ENCODE measurements at places on chromosomes 7 and 10.

GRCh38 chr7:28155019-28155660 lies 25.5 kb downstream of the JAZF1 start:
- peak; percentile 36 for DNase-seq

DNA sequence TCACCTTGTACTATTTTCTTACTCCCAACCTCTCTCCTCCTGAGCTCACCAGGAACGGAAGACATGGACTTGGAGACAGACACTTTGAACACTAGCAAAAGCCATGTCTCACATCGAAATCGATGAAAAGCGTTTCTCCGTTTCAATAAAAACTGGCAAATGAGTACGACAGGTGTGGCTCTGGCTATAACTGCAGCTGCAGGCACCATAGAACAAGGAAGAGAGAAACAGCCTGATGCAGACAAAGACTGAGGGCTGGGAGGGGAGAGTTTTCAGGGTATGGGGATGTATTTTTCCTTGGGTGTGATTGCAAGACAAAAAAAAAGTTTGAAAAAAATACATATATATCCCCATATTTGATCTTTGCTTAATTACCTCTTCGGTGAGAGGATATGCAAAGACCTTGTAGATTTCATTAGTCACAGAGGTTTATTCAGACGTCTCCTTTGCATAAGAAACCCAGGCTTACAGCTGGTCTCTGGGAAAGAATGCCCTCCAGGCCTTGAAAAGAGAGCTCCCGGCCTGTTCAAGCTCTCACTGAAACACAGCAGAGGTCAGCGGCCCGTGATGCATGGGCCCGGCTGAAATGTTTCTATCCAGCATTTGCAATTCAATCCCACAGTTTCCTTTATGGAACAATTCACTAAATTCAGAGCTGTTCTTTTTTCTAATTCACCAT lies 63.1 kb downstream of the TLL2 start:
- no peak for DNase-seq

DNA sequence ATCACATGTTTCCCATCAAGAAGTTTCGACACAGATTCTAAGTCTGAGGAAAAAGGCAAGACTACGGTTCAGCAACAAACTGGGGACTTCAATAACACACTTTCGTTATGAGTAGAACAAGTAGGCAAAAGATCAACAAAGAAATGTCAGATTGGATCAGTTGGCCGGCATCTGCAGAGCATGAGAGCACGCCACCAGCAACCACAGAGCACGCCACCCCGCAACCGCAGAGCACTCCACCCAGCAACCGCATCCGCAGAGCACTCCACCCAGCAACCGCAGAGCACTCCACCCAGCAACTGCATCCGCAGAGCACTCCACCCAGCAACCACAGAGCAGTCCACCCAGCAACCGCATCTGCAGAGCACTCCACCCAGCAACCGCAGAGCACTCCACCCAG lies 89.7 kb upstream of the FAM20C start:
- peak; percentile 85 for DNase-seq

GRCh38 chr7:139763330-139763729 lies 14.5 kb downstream of the HIPK2 start:
- no peak for DNase-seq
